ENCODE measurements at places on chromosomes 11 and 22. TPM values are rescaled to one million over a fixed set of nuclear protein-coding genes. Genes with fewer than 3 reads are reported as not detected.

ISX gene
- total RNA-seq: not detected

GPR83 gene
- 1.6 TPM for total RNA-seq

- no peak for DNase-seq
Measured at GRCh38 chr11:134275188-134275533, 1.0 kb upstream of the GLB1L3 start.

DNA sequence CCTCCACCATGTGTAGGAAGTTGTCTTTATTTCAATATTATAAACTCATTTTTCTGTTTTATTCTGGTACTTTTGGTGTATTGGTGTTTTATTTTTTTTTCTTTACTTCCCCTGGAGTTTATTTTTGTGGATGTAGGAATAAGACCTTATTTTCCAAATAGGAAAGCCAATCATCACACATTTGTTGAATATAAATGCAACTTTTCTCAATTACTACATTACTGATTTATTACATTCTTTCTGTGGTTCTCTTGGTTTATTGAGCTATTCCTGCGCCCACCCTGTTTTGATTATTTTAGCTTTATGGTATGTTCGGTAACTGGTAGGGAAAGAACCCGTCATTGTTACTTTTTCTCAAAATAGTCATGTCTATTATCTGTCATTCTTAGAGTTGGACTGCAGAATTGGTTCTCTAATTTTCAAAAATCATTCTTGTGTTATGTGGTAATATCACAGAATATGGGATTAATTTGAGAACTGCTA lies 3.6 kb downstream of the IGLL5 start:
- DNase-seq: no peak

DNA sequence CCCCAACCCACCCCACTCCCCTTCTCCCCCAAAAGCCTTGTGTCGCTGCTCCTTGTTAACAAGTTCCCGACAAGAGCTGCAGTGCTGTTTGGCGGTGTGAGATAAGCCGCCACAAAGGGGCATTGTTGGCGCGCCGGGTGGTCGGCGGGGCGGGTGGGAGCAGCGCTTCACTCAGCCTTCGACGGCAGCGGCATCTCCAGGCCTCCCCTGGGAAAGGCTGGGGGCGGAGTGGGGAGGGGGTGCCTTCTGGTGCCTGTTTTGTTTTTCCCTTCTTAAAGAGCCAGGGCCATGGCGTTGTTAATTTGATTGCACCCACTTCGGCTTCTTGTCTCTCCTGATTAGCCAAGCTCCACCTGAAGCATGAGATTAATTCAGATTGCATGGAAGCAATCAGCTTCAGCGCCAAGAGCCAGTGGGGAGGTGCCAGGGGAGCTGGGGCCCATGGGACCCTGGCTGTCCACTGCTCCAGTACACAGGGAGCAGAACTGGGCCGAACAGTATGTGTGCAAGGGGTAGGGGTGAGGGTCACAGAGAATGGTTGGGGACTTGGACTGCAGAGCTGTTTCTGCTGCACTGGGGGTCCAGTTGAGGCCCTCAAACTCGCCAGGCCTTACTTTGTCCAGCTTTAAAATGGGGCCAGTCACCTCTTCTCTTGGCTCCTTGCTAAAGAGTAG lies 165.1 kb downstream of the CEP164 start:
- DNase-seq: no peak

- no peak for DNase-seq
Measured at GRCh38 chr22:46856661-46857060, 94.2 kb downstream of the TBC1D22A start.

- no peak for DNase-seq
Measured at GRCh38 chr11:27394781-27395228, 31.8 kb upstream of the CCDC34 start.
